ENCODE measurements at places on chromosomes 6 and 20.

- DNase-seq: no peak
These were observed 304.1 kb downstream of the TAF4 start for GRCh38 chr20:61761453-61762166.

DNA sequence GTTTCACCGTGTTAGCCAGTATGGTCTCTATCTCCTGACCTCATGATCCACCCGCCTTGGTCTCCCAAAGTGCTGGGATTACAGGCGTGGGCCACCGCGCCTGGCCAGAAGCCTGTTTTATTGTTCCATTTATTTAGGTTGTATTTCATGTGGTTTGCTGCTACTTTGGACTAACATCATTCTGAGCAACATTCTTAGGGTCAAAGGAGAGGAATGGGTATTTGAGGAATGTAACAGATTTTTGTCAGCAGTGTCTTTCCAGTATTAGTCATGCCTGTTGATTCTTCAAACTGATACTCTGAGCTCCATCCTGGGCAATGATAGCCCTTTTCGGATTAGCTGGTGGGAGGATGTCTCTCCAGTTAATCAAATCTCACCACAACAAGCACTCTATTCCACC lies 213.0 kb upstream of the CITED2 start:
- no peak for DNase-seq

- DNase-seq: no peak
These were observed 3.0 kb upstream of the NANP start for GRCh38 chr20:25626779-25627178.

DNA sequence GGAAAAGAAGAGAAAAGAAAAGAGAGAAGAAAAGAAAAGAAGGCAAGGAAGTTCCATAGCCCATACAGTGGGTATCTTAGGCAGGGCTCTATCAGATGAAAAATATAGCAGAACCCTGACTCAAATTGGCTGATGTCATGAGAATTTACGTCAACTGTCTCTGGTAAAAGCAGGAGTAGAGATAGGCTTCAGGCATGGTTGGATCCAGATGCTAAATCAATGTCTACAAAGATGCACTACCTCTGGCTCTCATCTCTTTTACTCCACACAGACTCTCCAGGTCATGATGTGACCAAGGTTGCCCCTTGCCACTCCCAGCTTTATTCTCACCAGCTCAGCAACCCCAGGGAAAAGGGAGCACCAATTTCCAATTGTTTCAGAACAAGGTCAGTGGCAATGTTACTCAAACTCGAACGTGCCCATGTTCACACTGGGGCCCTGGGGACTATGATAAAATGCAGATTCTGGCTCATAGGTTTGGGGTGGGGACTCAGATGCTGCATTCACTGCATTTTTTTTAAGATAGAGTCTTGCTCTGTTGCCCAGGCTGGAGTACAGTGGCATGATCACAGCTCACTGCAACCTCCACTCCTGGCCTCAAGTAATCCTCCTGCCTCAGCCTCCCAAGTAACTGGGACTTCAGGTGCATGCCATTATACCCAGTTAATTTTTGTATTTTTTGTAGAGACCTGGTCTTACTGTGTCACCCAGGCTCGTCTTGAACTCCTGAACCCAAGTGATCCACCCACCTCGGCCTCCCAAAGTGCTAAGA lies 33.4 kb upstream of the PTGIS start:
- no peak for DNase-seq

DNA sequence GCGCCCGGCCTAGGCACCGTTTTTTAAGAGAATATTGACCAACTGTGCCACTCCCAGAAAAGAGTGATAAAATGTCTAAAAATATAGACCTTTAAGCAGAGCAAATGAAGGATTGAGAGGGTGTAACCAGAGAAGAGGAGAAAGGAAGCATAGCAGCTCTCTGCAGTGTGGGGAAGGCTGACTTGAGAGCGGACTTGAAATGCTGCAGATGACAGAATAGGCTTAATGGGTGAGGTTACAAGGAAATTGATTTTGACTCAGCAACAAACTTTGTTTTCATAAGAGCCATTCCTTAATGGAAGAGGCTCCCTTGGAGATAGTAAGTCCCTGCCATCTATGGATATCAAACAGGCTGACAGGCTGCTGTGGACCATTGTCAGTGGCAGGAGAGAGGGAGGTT lies 7.7 kb upstream of the JAG1 start:
- DNase-seq: no peak

DNA sequence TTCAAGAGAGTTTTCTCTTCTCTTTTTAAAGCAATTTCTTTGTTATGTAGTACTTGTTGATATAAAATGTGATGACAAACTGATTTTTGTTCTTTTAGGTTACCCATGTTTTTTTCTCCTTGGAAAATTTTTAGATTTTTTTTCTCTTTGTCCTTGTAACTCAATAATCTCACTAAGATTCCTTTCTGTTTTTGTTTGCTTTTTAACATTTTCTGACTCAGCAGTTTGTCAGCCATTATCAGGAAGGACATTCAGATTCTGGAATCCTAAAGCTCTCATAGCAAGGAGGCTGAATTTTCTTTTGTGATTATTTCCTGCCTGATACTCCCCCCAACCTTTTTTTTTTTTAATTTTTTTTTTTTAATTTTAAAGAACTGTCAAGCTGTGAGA lies 75.2 kb upstream of the CITED2 start:
- no peak for DNase-seq

DNA sequence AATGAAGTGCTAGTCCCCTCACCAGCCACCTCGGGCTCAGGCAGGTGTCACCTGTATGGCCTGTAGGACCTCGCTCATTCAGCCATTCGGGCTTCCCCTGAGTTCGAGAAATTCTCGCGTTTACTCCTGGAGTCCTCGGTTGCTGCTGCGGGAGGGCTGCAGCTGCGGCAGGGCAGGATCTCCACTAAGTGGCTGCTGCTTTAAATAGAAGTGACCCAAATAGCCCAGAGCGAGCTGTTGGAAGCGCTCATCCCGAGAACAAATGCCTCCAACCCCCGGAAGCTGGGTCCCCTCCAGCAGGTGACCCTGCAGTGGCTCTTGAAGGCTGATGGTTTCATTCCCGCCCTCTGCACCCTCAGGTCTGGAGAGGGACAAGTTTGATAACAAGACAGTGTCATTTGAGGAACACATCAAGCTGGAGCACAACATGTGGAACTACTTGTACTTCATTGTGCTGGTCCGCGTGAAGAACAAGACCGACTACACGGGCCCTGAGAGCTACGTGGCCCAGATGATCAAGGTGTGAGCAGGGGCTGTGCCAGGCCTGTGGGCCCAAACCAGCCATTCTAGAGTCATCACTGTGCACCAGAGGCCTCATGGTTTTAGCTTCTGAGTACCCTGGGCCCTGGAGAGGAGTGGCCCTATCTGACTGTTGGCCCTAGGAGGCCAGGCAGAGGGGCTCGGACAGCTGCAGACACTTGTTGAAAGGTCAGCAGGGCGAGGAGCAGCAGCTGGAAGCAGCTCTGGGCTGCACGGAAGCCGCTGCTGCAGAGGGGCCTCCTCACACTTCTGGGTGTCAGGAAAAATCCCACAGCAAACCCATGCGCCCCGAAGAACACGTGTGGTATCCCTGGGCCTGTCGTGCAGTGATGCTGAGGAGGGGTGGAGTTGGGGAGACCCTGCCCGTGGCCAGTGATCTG lies 18.1 kb downstream of the UQCC2 start:
- no peak for DNase-seq
